Activated CD4-positive, alpha-beta T cell treated with anti-CD3 and anti-CD28 coated beads, Interleukin-2, amount 10 ng/mL, durations not matched to agents 24 days and 14 days (primary cell): ENCODE measurements at places on chromosomes 3 and 15. TPM values are rescaled to one million over a fixed set of nuclear protein-coding genes. Genes with fewer than 3 reads are reported as not detected.

DTWD1 gene
- total RNA-seq, result 24.9 and 25.8 TPM in 2 replicates

MYO5C gene
- 0.24 and 0.30 TPM in 2 replicates for total RNA-seq

OXSR1 gene
- total RNA-seq, result 56.4 and 58.3 TPM in 2 replicates

KCNMB2 gene
- total RNA-seq, result not detected in 2 replicates

CAMP gene
- not detected in 2 replicates for total RNA-seq

CIDEC gene
- not detected in 2 replicates for total RNA-seq

SLC27A2 gene
- total RNA-seq, result 75.4 and 76.0 TPM in 2 replicates

CKMT1A gene
- total RNA-seq, result 0.28 and 0.66 TPM in 2 replicates

EIF4G1 gene
- 680 and 700 TPM in 2 replicates for total RNA-seq

- DNase-seq, result peak; percentile 85
These were observed 167.3 kb downstream of the NECTIN3 start for GRCh38 chr3:111238885-111239284.

- no peak for DNase-seq
These were observed 281.3 kb upstream of the TTC14 start for GRCh38 chr3:180320631-180321030.

GRCh38 chr15:58594898-58595297 lies 154.6 kb downstream of the ADAM10 start:
- DNase-seq, result no peak

GRCh38 chr3:99776516-99777209 lies 41.0 kb upstream of the CMSS1 start:
- DNase-seq, result no peak

DNA sequence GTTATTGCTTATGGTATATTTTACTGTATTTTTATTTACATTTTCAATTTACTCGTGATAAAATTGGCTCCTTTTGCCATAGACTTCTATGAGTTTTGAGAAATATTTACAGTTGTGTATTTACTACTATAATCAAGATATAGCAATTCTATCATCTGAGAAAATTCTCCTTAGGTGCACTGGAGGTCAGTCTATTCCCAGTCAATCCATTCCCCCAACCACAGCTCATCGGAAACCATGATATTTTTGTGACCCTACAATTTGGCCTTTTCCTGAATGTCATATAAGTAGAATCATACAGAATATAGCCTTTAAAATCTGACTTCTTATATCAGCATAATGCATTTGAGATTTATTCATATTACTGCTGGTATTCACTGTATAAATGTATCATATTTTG lies 114.7 kb upstream of the LRTM1 start:
- DNase-seq, result no peak

DNA sequence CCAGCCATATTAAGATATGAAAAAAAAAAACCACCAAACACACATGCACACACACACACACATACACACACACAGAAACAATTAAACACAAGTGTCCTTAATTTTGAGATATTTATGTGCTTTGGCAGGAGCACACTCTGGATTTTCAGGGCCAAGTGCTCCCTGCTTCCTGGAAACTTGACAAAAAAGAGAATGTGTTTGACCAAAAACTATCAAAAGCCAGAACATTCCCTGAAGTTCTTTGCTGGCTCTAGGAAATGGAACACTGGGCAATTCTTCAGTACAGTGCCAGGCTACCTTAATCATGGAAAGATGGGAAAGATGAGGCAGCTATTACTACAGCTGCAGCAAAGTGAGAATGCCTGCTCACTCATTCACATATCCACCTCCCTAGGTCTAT lies 44.6 kb downstream of the P3H2 start:
- DNase-seq, result no peak

GRCh38 chr3:79246875-79247724 lies 520.7 kb downstream of the ROBO1 start:
- no peak for DNase-seq

DNA sequence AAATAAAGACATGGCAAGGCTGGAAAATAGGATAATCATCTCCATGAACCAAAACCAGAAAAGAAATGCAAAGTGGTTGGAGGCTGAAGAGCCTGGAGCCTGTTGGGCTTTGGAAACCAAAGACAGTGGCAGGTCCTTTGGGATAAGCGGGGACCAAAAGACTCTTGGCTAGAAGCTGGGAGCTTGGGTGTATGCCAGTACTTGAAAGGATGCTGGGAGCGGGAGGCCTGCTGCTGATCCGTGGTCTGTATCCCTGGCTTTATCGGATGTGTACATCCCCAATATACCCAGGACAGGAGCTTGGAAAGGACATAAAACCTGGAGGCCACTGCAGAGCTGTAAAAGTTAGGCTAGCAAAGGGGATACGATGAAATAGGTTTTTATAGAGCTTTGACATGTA lies 1.3 kb upstream of the CHRNB4 start:
- DNase-seq, result no peak

DNA sequence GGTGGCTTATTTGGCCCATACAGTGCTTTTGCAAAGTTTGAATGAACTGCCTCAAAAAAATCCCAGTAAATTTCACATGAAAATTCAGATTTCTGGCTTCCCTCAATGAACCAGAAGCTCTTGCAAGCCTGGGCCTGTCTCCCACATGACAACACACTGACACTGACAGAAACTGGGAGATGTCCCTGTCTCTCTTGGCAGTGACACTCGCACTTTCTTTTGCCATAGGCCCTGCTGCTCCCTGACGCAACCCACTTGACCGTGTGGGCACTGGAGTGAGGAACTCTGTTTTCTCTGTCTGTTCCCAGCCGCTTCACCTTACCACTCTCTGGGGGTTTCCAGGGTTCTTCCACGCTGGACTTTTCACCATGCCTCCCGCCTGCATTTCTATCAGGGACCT lies 524.5 kb downstream of the SHQ1 start:
- no peak for DNase-seq

DNA sequence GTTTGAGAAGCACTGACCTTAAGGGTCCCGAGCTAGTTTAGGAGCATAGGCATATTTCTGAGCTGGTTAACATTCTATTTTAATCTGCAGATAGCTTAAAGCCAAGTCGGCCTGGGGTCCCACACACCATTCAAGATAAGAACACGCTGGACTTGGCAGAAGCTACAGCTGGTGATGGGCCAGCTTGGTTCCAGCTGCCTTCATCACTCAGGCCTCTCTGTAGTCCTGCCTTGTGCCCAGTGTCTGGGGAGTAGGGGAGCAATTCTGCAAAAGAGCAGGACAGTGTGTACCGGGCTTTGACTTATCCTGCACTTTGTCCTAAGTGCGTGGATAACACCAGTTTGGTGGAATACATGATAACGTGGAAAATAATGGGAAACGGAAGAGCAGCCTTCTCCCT lies 164.5 kb downstream of the MEGF11 start:
- no peak for DNase-seq

DNA sequence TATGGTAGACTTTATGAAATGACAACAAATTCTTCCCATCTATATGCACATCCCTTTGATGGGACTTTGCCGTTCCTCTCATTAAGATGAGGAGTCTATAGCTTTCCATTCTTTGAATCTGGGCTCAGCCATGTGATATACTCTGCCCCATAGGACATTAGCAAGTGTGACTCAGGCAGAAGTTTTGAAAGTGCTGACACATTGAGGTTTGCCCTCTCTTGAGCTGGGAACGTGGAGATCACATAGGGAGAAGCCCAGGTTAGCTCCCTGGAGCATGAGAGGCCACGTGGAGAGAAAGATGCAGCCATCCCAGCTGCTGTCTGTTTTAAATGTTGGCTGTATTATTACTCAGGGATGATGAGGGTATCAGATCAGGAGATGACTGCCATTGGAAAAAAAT lies 67.7 kb upstream of the OXTR start:
- no peak for DNase-seq

- no peak for DNase-seq
These were observed 134.9 kb upstream of the BFSP2 start for GRCh38 chr3:133264920-133265319.

DNA sequence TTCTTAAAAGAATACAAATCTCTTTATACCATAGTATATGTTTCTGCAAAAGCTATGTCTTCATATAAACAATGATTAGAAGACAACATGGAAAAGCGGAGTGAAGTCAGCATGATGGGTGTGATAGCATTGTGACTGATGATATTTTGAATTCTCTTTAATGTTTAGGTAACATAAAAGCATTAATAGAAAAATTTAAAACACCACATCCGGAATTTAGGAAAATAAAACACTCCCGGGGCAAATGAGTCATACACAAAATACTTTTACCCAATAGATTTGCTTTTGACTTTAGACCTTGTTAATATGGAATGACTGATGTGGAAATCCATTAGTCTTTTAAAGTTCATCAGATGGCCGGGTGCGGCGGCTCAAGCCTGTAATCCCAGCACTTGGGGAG lies 134.7 kb downstream of the P3H2 start:
- DNase-seq, result no peak

DNA sequence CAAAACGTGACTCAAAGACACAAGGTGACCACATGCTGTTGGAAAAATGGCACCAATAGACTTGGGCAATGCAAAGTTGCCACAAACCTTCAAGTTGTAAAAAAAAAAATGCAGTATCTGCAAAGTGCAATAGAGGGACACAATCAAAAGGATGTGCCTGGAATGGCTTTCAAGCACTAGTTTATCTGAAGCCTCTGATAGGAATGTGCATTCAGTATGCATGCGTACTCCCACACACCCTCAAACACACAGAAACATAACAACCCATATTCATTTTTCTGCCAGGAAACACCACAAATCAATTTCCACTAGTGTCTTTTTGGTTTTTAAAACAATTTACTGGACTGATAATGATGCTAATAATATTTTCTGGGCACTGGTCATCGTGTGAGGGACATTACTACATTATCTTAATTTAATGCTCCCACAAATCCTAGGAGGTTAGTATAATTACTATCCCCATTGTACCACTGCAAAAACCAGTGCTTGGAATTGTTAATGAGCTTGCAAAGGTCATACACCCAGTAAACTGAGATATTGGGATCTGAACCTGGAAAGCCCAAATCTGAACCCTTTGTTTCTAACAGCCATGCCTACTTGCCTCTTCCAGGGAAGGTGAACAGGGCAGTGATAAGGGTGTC lies 298.7 kb downstream of the MAGI1 start:
- no peak for DNase-seq

DNA sequence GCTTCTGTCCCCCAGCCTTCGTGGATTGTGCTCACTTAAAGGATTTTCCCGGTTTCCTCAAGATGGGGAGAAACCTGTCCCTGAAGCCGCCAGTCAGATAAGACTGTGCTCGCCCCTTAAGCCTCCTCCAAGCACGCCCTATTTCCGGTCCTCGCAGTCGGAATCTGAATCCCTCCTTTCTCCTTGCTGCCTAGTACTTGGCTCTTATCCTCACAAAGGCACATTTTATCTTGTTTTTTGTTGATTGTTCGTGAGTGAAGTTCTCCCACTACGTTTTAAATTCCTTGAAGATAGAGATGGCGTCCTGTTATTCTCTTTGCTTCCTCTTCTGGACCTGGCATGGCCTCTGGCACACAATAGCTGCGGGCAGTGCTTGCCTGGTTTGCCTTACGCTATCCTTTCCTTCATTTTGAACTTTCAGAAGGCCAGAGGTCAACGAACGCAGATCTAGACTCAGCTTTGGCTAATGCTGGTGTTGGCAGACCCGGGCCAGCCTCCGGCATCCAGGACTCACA lies 1.7 kb downstream of the CLDN11 start:
- no peak for DNase-seq

- DNase-seq, result no peak
These were observed 42.0 kb upstream of the FAM98B start for GRCh38 chr15:38411902-38412301.

- DNase-seq, result no peak
These were observed 142.5 kb downstream of the CPNE4 start for GRCh38 chr3:131892331-131892730.

DNA sequence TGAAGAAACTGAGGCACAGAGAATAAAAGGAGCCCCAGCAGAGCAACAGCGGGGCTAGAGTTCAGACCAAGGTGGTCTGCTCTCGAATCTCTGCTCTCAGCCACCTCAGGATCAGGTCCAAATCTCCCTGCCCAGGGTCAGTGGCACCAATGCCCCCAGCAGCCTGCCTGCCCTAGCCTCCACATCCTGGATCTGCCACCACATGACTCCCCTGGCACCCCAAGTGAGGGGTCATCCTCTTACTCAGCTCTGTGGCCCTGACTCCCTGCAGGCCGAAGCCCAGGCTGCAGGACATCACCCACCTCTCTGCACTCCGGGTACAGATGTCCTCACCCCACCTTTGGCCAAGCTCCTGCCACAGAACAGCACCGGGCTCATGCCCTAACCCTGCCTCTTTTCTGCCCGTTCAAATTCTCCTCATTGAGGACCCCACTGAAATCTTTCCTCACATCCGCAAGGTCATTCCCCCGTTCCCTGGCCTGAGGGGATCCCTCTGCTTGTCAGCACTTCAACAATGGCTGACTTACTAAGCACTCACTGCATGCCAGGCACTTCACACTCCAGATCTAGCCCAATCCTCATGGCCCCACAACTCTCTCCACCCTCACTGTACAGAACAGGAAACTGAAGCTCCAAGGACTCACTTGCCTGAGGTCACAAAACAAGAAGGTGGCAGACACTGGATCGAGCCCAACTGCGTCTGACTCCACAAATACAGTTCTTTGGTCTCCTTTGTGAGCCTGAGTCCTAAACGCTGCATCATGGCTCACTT lies 4.3 kb downstream of the PPIB start:
- no peak for DNase-seq

DNA sequence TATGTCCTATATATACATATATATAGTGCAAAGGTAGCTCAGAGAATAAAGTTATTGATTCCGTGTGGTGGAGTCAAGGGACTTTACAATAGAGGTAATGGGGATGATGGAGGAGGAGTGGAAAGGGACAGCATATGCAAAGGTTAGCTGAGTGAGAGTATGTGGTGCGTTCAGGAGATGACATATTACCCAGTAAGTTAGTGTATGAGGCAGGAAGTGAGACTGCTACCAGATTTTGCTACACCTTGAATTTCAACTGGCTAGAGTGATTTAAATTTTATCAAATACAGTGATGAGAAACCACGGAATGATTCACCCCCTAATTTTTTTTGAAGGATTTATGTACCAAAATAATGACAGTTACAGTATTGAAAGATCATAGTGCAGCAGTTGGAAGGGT lies 2.8 kb downstream of the ACTL6A start:
- DNase-seq, result peak; percentile 75

DNA sequence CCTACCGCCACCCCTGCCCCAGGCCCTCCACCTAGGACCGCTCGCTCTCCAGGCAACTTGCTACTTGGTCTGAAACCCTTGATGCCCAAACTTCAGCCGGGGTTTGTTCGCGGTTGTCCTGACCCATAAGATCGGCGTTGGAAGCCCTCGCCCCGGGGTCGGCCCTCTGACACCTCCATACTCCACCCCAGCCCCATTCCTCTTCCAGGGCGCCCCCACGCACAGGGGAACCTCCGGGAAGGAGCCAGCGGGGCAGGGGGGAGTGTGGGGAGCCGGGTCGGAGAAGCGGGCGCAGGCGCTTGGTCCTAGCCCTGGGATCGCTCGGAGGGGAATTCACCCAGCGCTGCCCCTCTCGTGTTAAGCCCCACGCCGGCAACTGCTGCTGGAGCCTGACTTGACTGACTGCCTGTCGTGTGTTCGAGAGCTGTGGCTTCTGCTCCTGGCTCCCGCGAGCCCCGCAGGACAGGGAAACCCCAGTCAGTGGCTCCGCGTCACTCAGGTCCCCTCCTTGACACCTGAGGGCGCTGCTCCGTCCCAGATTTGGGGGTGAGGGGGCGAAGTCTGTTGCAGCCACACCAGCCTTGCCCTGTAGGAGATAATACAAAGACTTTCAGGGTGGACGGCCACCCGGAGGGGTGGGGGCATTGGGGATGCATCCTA lies 675 bp downstream of the RYR3 start:
- DNase-seq, result no peak

- no peak for DNase-seq
These were observed 1005.9 kb downstream of the ZPLD1 start for GRCh38 chr3:103440539-103441203.

- DNase-seq, result no peak
These were observed 113.9 kb downstream of the SNRPN start for GRCh38 chr15:25068696-25069095.
